ENCODE measurements at places on chromosomes 6 and 20.

- no peak for DNase-seq
These were observed 14.4 kb downstream of the DLL1 start for GRCh38 chr6:170276369-170277057.

- peak; percentile 4 for DNase-seq
These were observed 34.3 kb upstream of the TNFRSF21 start for GRCh38 chr6:47344022-47344421.

DNA sequence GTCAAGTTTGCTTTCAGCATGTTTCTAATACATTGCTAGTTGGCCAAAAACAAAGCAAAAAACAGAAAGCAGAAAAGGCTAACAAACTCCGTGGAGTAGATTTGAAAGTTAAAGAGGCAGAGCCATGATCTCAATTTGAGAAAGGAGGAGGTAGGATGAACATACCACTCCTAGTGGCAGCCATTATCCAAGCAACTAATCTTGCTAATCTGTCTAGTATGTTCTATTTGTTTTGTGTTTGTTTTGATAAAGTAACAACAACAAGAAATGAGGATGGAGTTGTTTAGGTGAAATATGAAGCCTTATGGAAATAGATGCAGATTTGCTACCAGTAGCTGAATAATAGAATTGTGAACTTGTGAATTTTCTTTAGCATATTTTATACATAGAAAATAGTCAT lies 295.5 kb upstream of the PRDM1 start:
- no peak for DNase-seq

DNA sequence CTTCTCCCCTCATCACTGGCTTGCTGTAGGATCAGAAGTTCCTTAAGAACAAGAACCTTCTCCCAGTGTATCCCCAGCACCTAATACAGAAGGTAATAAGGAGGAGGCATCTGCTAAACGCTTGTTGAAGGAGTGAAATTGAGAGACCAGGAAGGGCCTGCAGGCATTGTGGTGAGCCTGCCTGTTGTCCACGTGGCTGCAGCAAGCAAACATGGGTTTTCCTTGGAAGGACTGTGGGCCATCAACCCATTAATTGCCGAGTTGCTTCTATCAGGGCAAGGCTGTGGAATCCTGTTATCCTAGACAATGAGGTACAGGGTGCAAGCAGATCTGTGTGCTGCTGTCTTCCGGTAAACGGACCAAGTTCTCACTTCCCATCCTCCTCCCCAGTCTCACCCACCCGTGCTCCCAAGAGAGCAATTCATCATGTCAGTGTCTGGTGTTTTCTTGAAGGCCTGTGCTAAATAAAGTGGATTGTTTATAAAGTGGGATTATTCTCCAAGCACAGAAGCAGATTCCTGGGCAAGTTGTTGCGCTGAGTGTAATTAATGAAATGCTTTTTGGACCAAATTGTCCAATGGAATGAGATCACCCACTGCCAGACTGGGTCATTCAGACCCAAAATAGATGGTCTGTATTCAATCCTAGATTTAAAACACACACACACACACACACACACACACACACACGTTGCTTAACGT lies 164.6 kb upstream of the CDYL start:
- no peak for DNase-seq

GRCh38 chr6:48570656-48571055 lies 459.7 kb upstream of the PTCHD4 start:
- DNase-seq = no peak

GRCh38 chr20:25047766-25048165 lies 10.2 kb downstream of the ACSS1 start:
- DNase-seq = no peak
